Pancreas (tissue), 10 donors: ENCODE measurements at places on chromosomes 5 and 9.

GRCh38 chr5:39175273-39175955 lies 43.9 kb downstream of the FYB1 start:
- no peak for DNase-seq

DNA sequence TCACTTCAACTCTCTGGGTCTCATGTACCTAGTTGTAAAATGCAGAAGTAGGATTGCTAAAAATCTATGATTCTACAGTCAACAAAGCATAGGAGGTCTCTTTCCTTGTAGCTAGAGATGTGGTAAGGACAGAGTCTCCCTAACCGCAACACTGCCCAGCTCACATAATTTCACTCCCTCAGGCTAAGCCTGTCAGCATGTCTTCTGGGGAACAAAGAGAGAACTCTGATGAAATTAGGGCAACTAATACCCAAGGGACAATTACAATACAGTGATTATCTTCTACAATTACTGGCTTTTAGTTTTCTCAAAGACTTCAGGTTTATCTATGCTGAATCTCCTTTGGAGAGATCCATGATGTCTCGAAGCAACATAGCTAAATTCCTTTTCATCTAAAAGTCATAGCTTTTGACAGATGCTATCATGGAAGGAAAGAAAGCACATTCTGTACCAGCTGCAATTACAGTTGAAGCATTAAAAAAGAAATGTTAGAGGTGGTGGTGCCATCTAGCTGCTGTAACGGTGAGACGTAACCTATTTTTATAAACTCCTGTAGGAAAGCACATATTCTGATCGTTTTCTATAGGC lies 141.1 kb upstream of the TARS1 start:
- no peak for DNase-seq

DNA sequence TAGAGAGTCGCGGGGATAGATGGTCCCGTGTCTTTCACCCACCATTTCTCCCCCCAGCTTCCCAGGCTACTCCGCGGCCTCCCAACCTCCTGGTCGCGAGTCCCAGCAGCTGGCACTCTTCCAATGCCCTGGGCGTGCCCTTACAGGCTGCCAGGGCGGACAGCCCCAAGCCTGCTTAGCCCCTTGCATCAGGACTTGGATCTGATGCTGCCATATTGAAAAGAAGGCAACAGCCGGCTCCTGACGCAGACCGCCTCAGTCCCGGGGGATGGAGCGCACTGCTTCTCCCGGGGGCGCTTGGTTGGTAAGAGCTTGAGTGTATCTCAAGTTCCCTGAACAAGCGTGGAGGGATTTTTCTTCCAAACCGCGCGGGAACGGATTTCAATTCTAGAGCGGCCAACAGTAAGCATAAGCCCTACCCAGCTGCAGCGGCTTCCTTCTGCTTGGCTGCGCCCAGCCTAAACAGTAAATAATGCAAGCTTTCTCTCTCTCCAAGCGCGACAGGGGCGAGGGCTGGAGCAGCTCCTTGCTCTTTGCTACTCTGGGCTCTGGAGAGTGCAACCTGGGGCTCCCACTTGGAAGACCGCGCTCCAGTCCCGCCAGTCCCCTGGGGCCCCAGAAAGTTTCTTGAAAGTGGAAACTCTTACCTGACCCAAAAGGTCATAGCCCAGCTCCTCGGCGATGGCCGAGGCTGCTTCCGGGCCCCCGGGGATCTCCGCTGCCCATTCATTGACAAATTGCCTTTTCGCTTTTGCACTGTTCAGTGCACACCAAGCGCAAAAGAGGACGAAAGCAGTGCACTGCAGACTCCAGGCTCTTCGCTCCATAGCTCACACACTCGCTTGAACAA lies 607 bp downstream of the PCSK1 start:
- DNase-seq, result peak; percentile 15

DNA sequence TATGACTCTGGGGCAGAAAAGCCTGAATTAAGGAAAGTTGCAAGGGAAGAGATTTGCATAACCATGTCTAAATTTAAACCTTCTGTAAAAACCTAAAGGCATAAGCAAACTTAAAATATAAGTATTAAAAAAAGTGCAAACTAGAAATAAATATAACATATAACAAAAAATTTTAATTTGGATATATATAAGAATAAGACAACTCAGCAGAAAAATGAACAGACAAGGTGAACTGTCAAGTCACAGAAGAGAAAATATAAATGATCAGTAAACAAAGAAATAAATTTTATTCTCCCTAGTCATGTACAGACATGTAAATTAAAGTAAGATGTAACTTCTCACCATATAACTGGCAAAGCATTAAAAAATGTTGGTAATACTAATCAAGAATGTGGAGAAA lies 37.0 kb downstream of the C5orf22 start:
- no peak for DNase-seq

- DNase-seq, result no peak
Observed at GRCh38 chr9:76703270-76703669, 61.0 kb upstream of the PCA3 start.

DNA sequence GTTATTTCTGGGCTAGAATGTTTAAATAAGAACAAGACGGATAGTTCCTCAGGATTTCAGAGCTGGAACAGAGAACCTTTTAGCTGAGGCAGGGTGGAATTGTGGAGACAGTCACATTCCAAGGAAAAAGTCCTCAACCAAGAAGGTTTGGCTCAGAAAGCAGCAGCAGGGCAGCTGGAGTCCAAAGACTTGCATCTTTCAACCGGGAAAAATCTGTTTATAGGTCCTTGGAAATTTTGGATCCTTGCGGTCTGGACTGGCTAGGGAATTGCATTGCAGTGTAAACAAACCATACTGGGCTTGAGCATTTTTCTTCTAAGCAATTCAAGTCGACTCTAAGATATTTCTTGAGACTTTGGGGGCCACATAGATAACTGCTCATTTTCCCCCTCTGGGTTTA lies 40.8 kb upstream of the HMHB1 start:
- no peak for DNase-seq

DNA sequence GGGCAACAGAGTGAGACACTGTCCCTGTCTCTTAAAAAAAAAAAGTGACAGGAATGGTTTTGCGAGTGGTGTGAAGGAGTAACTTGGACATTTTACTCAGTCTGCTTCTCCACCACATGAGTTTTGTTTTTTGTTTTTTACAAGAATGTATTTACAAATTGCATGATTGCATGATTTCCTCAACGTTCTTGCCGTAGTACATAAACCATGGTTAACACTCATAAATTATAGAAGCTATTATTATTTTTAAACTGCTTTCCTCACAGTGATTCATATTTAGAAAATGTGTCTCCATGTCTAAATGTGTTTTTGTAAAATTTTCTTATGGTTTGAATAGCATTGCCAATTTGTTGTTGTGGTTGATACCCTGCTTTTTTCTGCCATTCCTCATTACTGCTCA lies 220.0 kb downstream of the GOLPH3 start:
- no peak for DNase-seq

DNA sequence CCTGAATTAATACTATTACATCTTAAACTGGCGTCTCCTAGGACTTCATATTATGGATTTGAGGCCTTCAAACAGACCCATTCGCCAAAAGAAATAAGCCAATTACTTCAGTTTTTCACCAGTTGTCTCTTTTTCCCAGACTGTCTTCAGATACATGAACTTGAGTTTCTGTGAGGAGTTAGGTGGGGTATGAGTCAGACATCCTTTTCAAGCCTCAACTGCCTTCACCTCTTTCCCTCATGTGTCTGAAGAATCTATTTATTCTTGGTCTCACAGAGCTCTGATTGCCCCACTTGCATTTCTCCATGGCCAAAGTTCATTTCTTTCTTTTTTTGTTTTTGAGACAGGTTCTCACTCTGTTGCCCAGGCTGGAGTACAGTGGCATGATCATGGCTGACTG lies 12.5 kb downstream of the WNT8A start:
- no peak for DNase-seq

DNA sequence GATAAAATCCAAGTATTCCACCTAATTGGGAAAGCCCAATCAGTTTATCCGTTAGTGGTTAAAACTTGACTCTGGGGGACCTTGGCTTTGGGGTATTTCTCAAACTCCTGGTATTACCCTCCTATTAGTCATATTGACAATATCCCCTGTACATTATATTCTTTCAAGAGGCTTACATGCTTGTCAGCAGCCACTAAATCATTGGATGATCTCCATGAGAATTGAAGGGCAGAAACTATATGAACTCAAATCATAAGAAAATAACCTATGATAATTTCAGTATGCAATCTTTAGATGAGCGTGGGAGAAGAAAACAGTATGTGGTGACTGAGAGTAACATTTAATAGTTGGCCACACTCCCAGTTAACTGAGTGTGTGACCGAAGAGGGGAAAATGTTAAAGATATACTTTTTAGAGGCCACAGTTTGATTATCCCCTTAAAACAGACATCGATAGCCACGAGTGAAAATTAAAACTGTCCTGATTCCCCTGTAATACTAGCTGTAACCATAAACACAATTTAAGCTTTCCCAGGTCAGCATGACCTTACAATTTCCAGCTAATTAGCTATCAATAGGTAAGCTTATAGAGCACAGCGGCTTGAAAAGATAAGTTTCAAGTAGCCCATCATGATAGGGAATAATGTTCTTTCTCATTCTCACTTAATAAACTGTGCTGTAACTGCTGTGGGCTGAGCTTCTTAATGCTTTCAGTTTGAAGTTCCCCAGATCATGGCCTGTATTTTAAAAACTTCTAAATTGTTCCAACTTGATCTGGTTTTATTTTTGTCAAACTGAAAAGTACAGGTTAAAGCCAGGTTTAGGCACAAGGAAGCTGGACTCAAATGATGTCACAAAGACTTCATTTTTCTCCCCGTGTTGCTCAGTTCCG lies 58.6 kb downstream of the PUM3 start:
- DNase-seq, result no peak

DNA sequence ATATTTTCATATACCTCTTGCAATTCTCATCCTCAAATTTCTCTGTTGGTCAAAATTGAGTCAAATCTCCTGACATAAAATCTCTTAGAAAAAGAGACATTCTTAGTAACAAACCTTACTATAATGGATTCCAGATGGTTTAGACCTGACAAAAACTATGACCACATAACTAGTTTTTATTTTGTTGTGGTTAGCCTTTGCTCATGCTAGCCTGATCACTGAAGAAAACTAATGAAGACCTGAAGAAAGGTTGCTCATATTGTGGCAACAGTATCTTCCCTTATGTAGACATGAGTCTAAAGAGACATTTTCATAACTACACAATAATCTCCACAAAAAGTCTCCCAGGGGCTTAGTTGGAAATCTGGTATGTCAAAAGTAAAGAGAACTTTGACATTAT lies 274.1 kb upstream of the TMEM161B start:
- no peak for DNase-seq

DNA sequence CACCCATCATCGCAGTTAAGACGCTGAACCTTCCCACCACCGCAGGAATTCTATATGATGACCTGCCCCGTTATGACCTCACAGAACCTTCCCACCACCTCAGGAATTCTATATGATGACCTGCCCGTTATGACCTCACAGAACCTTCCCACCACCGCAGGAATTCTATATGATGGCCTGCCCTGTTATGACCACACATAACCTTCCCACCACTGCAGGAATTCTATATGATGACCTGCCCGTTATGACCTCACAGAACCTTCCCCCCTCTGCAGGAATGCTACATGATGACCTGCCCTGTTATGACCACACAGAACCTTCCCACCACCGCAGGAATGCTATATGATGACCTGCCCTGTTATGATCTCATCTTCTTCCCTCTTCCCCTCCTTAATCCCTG lies 64.3 kb downstream of the IRX1 start:
- no peak for DNase-seq

GRCh38 chr9:86598411-86599239 lies 244.4 kb upstream of the TUT7 start:
- DNase-seq, result no peak

- DNase-seq, result no peak
Observed at GRCh38 chr9:76289042-76289441, 105.2 kb downstream of the RFK start.

DNA sequence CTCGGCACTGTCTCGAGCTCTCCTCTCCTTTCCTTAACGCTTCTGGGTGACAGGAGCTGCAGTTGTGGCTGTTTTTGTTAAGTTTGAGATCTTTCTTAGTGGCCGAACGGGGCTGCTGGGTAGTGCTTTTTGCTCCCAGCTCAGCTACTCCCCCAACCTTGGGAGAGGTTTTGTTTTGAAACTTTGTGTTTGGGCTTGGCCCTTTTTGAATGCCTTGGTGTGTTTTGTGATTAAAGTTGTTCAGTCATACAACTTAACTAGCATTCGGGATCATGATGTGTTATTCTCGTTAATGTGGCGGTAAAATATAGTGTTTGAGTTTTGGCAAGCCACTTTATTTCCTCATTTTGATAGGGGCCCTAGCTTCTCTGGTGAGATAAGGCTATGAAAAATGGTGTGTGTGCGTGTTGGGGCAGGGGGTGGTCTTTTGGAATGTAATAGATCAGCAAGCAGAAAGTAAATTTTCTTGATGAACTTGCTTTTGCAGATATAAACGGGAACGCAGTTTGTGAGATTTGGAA lies 1.1 kb downstream of the KDM3B start:
- DNase-seq, result no peak

DNA sequence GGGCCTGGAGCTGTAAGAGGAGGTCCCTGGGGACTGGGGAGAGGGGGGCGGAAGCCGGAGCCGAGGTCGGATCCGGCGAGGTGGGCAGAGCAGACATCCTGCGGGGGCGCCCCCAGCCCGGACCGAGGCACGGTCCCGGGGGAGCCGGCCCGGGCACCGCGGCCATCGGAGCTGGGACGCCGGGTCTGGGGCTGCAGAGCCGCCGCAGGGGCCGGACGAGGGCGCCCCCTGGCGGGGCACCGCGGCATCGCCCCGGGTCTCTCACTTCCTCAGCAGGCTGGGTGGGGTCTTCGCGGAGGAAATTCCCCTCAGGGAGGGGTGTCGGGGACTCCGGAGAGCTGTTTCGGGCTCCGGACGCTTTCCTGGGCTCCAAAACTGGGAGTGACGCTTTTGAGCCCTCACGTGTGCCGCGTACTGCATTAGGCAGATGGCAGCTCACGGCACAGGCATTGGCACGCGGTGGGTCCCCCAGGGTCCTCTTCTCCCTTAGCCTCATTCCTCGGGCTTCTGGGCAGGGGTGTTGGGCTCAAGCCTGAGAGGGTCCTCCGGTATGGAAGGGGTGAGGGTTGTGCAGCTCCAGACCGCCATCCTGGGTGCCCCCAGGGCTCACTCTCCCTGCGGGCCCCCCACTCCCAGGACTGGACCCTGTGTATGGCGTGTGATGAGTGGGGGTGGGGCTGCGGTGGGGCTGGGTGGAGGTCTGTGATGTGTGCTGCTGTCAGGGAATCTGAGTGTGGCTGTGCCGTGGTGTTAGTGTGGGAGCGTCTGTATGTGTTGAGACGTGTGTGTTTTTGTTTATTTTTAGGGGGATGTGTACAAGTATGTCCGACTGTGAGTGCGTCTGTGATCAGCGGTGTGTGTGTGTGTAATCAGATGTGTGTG lies 29.6 kb downstream of the LHX2 start:
- peak; percentile 53 for DNase-seq
